ENCODE measurements at places on chromosomes 4 and X.

DNA sequence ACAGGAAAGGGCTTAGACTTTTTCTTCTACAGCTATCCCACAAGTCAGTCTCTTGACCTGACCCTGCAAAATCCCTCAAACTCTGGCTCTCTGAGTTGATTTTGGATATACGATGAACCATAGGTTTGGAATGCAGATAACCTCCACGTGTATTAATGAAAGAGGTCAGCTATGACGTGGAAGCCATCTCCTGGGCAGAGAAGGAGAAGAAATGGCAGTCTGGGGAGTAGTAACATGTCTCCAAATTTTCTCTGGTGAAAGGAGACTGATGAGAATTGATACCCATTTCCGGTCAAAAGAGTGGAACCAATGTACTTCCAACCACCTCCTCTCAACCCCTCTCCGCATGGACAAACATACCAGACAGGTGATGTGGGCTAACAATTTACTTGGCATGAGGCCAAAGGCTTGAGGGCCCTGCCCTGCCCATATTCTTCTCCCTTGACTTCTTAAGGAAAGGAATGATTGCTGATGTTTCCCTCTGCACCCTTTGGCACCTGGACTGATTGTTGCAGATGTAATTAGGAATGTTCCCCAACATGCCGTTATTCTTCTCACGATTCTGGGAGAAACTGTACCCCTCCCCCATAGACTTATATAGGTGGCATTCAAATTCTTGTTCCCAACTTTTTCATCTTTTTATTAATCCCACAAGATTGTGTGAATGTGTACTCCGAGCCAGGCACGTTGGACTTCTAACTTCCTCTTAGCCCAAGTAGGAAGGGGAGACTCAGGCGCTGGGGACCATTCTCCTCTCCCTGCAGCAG, 580 bp upstream of the PLS3 start:
- peak; percentile 66 for DNase-seq

DNA sequence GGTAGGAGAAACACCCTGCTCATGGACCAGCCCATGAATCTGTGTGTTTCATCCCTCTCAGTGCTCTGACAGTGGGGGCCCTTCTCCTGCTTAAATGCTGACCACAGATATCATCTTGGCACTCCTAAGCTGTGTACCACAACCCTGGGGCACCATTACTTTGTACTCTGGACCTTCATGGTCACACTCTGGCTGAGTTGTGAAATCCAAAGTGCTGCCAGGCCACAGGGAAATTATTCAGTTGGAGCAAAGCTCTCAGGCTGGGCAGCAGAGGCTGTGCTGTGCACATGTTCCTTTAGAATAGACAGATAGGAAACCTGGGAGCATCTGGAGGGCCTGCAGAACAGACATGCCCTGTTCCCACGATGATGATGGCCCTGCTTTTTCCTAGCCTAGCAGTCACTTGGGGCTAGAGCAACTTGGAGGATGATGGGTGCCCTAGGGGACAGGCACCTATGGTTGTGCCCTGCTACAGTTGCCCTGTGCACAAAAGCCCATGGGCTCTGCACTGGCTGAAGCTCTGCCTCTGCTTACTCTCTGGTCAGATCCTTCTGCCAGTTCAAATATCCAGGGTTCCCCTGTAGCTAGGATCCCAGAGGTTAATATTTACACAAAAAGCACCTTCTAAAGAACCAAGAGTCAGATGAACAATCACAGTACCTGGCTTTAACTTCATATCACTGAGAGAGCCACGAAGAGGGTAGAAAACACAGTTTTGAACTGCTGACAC, 48.5 kb upstream of the CDX4 start:
- no peak for DNase-seq

DNA sequence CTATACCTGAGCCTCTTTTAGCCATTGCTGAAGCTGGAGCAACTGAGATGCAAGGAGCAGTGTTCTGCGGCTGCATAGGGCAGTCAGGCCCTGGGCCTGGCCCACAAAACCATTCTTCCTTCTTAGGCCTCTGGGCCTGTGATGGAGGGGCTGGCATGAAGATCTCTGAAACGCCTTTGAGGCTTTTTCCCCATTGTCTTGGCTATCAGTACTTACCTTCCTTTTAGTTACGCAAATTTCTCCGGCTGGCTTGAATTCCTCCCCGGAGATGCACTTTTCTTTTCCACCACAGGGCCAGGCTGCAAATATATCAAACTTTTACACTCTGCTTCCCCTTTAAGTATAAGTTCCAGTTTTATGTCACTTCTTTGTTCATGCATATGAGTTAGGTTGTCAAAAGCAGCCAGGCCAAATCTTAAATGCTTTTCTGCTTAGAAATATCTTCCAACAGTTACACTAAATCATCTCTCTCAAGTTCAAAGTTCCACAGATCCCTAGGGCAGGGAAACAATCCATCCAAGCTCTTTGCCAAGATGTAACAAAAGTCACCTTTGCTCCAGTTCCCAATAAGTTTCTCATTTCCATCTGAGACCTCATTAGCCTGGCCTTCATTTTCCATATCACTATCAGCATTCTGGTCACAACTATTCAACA, 194.4 kb upstream of the PCDH7 start:
- no peak for DNase-seq

DNA sequence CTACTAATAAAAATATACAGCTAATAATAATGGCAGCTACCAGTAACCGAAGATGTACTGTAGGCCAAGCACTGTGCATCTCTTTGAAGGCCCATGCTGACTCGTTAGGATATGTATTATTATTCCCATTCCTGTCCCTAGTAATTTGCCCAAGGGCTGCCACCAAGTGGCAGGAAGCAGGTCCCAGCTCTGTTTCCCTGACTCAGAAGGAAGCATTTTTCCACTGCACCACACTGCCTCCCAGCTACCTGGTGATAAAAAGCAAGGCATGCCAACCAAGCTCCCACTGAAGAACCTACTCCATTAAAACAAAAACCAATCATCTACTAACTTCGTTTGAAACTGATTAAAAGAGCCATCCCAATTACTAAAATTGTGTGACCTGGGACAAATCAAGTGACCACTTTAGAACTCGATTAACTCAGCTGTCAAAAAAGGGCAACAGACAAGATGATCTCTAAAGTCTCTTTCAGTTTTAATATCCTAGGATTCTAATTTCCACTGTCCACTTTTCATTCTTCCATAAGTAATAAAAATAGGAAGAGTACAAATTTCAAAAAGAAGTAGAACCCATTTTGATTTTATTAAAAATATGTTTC, 24.3 kb upstream of the PGM2 start:
- peak; percentile 88 for DNase-seq

DNA sequence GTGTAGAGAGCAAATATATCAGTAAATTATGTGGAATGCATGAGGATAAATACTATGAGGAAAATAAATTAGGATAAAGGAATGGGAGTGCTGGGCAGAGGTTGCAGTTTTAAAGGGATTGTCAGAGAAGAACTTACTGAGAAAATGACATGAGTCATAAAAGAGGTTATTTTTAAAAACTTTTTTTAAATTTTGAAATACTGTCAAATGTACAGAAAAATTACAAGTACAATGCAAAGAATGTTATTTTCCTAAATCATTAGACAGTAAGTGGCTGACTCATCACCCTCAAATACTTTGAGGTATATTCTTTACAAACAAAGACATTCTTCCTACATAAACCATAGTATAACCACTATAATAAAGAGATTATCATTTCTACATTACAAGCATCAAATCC, 29.8 kb upstream of the H2AZ1 start:
- peak; percentile 86 for DNase-seq

- DNase-seq: no peak
Observed at GRCh38 chr4:139833151-139833910, 167.7 kb downstream of the MGST2 start.

DNA sequence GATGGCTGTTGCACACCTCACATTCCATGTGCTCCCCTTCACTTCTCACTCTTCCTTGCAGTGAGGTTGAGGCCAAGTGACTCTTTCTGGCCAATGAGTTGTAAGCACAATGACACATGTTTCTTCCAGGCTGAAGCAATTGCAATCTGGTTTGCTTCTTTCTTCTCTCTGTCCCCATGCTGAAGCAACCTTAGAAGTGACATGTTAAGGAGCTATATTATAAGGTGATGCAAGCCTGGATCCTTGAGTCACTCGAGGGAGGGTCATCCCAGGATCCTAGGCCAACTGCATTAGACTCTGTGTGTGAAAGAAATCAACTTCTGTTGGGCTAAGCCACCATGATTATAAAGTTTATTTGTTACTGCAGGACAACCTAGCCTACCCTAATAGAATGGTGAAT, 45.5 kb upstream of the HS3ST1 start:
- DNase-seq: no peak

DNA sequence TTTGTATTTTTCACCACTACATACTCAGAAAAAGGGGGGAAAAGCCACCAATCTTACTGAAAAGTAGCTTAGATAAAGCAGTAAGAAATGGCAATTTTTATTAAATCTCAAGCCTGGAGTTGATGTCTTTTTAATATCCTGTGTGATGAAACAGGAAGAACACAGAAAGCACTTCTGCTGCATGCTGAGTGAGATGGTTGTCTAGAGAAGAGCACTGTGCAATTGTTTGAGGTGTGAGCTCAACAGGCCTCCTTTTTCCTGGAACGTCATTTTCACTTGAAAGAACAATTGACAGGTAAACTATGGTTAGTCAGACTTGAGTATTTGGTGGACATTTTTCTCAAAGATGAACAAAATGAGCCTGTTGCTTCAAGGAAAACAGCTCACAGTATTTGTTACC, 73.9 kb downstream of the RTL5 start:
- no peak for DNase-seq

DNA sequence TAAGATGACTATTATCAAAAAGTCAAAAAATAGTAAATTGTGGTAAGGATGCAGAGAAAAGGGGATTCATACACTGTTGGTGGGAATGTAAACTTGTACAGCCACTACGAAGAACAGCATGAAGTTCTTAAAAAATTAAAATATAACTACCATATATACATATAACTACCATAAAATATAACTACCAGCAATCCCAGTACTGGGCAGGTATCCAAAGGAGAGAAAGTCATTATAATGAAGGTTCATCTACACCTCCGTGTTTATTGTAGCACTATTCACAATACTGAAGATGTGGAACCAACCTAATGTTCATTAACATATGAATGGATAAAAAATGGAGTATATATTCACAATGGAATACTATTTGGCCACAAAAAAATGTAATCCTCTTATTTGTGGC, 360.9 kb upstream of the CT83 start:
- DNase-seq: no peak

- no peak for DNase-seq
Observed at GRCh38 chr4:133598779-133599178, 449.7 kb downstream of the PCDH10 start.

DNA sequence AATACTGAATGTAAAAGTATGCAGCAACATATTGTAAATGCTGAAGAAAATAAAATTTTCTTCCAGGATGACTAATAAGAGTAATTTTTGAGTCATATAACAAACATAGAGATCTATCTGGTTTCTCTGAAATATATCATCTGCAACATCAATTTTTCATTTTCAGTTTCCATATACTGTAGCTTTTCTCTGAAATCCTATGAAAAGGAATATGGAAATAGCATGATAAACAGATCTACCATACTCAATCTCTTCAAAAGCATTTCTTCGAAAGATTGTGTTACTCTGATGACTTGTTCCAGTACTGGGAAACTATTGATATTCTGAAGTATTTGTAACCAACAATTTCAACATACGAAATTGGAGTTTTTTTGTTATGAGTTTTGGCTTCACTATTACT, 1156.7 kb downstream of the FAM133A start:
- no peak for DNase-seq

GRCh38 chr4:37400241-37400881, 155.8 kb downstream of the NWD2 start:
- no peak for DNase-seq

GRCh38 chr4:56424697-56425514, 10.5 kb downstream of the PPAT start:
- peak; percentile 56 for DNase-seq

All from ELR (cell line).